ENCODE measurements at places on chromosomes 13 and 19.

DNA sequence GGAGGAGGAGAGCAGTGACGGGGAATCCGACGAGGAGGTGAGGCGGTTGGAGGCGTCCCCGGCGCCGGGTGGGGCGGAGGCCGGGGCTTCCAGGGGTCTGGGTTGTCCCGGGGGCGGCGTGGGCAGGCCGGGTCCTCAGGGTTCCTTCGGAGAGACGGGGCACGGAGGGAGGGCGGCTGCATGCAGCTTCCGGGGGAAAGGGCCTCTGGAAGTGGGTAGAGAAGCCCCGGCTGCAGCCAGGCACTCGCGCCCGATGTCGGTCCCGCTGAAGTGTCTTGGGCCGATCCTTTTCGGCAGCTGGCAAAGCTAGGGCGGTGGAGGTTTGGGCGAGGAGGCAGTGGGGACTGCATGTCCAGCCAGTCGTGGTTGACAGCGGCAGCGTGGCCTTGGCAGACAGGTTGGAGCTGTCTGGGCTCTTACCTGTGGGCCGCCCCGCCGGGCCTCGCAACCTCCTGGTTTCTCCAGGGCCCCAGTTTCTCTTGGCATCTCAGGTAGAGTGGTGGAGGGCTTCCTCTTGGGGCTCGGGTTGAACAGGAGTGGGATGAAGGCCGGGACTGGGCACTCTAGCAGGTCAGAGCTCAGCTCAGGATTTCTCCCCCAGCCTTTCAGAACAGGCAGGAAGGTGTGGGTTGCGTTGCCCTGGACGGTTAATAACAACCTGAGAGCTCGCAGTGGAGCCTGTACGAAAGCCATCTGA lies 690 bp downstream of the KMT2B start:
- DNase-seq, result no peak

- no peak for DNase-seq
These were observed 798.4 kb downstream of the PCDH17 start for GRCh38 chr13:58429917-58430316.

DNA sequence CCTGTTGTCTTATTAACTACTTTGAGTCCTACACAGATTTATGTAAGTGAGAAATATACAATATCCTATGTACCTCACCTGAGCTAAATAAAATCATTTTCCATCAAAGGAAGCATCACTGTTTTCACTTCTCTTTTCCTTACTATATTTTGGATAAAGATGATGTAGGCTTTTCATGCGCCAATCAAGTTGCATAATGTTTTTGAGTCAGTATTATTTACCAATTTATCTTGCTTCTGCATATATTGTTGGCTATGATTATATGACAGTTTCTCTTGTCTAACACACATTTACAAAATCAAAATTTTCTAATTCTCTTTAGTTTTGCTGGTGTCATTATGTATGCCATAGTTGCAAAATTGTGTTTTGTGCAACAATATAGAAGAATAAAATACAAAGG lies 67.9 kb upstream of the FRY start:
- DNase-seq, result no peak

DNA sequence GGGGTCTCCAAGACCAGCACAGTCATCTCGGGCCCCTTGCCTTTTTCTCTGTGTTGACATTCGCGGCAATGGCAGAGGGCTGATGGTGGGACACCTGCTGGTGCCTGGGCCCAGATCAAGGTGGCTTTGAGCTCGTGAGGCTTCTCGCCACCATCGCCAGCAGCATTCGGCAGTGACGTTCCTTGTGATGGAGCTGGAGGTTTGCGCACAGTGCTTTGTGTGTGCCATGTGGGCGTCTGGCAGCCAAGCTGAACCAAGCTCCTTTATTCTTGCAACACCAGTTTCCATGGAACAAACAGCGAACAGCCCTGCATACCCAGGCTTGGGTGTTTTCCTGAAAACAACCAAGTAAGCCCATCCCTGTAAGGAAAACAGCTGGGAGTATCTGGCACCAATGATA lies 9.1 kb upstream of the TMEM255B start:
- DNase-seq, result no peak

DNA sequence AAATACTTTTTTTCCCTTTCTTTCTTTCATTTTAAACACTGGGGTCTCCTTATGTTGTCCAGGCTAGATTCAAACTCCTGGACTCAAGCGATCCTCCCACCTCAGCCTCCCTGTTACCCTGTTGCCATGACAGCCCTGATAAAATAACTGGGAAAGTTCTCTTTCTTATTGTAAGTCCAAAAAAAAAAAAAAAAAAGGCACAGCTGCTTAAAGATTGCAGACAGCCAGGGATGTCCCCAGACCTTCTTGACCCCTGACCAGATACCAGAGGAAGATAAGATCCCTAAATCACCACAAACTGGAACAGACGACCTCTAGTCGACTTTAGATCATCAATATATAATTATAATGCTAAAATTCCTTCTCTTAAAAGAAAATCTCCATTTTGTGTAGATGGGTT lies 1.1 kb upstream of the MVB12A start:
- no peak for DNase-seq

DNA sequence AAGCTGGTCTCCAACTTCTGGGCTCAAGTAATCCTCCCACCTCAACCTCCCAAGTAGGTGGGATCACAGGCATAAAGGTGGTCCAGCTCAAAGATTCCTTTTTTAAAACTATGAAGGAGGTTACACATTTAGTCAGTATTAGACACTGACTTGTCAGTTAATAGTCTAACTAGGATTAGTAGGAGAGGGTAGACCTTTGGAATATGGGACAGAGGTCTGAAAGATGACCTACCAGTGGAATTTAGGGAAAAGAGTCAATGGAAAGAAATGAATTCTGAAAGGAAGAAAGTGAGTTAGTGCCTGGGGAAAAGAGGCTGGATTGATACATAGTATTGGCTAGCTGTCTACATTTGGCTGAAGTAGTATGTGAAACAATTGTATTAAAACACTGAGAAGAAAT lies 220.7 kb downstream of the MZT1 start:
- no peak for DNase-seq

- DNase-seq, result no peak
These were observed at the start of gene BICRA for GRCh38 chr19:47608969-47609905. BICRA (plus strand) TSS chr19:47609134; CDS start chr19:47673575, 64,441 bp downstream.

- DNase-seq, result no peak
These were observed 70.1 kb downstream of the STK24 start for GRCh38 chr13:98506728-98507230.

GRCh38 chr19:40611096-40611495 lies 9.9 kb downstream of the LTBP4 start:
- no peak for DNase-seq

GRCh38 chr13:90535421-90535820 lies 812.1 kb upstream of the MIR17HG start:
- no peak for DNase-seq

- no peak for DNase-seq
These were observed 39.3 kb upstream of the GAS6 start for GRCh38 chr13:113902986-113903775.

GRCh38 chr19:56321254-56321988 lies 6.8 kb upstream of the ZSCAN5A start:
- DNase-seq, result no peak

GRCh38 chr13:94057618-94058186 lies 421.8 kb downstream of the DCT start:
- DNase-seq, result no peak

DNA sequence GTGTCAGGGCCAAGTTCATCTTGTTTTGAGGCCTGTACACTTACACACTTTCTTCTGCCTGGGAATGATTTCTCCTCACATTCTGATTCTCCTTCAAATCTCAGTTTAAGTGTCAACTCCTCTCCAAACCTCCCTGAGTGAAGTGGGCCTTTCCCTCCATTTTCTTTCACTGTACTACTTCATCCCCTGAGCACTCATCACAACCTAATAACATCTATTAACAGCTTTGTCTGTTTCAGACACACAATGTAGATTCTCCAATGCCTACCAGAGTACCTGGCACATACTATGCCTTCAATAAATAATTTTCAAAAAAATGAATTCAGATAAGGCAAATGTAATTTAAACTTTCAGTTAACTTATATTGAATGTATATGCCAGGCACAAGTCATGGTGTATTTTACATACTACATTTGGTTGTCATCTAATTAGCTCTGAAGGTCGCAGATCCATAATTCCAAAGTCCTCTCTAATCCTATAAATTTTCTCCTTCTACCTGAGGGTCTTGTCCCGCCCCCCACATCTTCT lies 357 bp upstream of the COG6 start:
- no peak for DNase-seq

DNA sequence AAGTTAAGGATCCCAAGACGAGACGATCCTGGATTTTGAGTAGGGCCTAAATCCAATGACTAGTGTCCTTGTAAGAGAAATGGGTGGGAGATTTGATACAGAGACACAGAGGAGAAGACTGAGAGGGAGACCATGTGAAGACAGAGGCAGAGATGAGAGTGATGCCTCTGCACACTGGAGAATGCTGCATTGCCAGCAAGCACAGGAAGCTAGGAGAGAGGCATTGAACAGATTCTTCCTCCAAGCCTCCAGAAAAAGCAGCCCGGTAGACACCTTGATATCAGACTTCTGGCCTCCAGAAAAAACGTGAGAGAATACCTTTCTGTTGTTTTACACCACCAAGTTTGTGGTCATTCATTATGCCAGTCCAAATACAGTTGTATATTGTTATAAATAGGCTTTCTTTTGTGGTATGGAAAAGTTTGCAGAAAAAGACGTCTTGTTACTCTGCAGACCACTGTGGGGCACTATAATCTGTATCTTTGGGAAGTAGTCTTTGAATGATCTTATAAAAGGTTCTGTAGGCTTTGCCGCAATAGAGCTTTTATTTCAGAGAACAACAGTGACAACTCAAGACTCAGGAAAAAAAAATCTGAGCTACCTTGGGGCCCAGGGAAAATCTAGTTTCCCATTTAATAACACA lies 17.9 kb upstream of the RFC3 start:
- no peak for DNase-seq

- DNase-seq, result no peak
These were observed 10.8 kb downstream of the LCP1 start for GRCh38 chr13:46171217-46171616.

DNA sequence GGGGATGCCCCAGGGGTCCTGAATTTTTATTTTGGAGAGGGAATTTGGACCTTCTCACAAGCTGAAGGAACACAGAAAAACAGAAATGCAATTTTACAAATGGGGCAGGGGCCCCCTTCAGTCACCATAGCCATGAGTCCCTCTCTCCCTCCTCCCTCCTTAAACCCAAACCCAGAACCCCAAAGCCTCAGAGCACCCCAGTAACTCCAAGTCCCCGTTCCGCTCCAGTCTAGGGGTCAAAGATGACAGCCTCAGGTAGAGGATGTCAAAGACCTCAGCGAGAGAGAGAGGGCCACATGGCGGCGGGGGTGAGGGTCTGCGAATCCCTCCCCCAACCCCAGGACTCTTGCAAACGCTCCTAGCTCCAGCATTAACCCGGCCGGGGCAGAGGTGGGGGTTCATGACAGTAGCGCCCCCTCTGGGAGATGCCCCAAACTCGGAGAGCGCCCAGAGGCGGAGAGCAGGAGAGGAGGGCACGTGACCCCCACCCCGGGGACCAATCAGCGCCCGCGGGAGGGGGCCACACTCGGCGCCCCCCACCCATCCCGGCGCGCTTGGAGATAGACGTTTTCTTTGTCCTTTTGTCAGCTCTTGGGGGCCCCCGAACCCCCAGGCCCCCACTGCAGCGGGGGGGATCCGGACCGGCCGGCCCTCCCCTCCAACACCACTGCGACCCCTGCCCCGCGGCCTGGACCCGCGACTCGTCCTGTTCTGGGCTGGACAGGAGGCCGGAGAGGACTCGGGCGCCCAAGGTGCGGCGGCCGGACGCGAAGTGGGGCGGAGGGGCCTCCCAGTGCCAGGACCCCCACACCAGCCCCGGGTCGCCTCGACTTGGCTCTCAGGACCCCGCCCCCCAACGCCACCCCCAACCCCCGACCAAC lies 20.8 kb upstream of the SEMA6B start:
- DNase-seq, result no peak

DNA sequence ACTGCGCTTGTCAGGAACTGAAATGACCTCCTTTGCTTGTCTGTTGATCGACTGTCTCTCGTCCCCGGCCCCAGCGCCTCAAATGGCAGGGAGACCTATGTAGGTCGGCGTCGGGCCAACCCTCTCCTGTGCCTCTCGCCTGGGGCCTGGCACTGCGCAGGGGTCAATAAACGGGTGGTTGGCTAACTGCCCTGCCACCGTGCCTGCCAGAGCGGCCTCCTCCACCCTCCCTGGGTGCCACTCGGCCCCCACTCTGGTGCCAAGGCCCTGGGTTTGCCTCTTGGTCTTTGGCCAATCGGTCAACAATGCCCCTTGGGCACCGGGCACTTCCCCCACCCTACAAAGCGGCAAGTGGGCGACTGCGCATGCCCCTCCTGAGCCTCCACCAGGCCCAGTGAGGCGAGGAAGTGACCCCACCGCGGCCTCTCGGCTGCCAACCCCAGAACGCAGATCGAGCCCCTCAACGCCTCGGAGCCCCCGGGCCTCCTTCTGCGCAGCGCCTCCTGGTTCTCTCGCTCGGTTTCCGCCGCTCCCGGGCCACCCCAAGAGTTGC lies 1.1 kb downstream of the KEAP1 start:
- DNase-seq, result no peak

- no peak for DNase-seq
These were observed 186.2 kb downstream of the EFNB2 start for GRCh38 chr13:106349080-106349931.

- DNase-seq, result no peak
These were observed 28.2 kb downstream of the RASL11A start for GRCh38 chr13:27298849-27299248.

Data from smooth muscle cell of the brain vasculature (primary cell).